ENCODE measurements at places on chromosomes 12 and 14.

GRCh38 chr12:109064143-109064542, 11.8 kb downstream of the USP30 start:
- no peak for DNase-seq

GRCh38 chr12:19220852-19221466, 91.4 kb downstream of the PLEKHA5 start:
- no peak for DNase-seq

- no peak for DNase-seq
Observed at GRCh38 chr12:122981587-122982476, 1.4 kb downstream of the ARL6IP4 start.

DNA sequence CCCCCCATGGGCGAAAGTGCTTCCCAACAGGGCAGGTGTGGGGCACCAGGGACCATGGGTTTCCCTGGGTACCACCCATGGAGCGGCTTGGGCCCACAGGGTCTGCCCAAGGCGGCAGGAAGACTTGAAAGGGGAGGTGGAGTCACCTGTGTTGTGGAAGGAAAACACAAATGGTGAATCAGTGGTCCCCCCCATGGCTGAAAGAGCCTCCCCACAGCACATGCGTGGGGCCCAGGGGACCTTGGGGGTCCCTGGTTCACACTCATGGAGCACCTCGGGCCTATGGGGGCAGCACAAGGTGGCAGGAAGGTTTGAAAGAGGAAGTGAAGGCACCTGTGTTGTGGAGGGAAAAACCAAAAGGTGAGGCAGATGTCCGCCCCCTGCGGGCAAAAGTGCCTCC, 581.9 kb downstream of the ALG10 start:
- DNase-seq: no peak

DNA sequence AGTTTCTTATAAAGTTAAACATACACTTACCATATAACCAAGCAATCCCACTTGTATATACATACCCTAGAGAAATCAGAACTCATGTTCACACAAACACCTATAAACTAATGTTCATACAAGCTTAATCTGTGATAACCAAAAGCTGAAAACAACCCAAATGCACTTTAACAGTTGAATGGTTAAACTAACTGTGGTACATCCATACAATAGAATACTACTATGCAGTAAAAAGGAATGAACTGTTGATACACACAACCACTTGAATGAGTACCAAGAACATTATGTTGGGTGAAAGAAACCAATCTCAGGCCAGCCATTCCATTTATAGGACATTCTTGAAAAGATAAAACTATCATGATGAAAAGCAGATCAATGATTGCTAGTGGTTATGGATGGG, 427.6 kb downstream of the DPF3 start:
- no peak for DNase-seq

DNA sequence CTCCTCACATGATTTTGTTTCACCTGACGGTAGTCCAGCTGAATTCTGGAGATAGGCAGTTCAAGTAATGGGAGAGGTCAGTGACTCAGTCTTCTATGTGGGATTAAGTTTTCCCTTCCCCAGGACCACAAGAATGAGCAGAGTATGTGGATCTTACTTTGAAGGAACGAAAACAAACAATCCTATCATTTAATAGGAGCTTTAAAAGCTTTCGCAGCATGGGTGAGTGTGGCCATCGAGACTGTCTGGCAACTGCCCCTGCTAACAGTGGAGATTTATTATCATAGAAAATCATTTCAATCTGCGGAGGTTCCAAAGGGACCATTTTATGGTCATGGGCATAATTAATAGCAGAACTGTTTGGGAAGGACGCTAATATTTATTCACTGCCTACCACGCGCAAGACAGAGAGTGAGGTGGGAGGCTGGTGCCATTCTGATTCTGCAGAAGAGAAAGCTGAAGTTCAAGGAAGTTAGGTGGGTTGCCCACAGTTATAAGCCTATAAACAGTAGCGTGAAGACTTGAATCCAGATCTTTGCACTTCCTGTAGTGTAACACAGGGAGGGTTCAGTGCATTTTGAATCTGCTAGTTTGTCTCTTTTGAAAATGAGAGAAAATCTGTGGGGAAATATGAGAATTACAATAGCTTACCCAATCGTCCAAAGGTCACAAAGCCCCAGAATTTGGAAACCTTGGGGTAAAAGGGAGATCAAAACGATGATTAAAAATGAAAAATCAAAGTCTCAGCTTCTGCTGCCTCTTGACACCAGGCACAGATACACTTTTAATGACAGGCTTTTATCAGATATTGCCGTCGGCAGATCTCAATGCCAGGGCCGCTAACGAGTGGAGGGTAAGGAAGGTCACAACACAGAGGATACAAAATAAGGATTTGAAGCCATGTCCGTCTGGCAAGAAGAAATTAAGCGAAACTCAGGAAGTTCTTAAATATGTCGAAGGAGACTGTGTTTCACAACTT, 209.6 kb downstream of the CRADD start:
- DNase-seq: no peak
